ENCODE measurements at places on chromosomes 5 and 9. TPM values are rescaled to one million over a fixed set of nuclear protein-coding genes. Genes with fewer than 3 reads are reported as not detected.

DNA sequence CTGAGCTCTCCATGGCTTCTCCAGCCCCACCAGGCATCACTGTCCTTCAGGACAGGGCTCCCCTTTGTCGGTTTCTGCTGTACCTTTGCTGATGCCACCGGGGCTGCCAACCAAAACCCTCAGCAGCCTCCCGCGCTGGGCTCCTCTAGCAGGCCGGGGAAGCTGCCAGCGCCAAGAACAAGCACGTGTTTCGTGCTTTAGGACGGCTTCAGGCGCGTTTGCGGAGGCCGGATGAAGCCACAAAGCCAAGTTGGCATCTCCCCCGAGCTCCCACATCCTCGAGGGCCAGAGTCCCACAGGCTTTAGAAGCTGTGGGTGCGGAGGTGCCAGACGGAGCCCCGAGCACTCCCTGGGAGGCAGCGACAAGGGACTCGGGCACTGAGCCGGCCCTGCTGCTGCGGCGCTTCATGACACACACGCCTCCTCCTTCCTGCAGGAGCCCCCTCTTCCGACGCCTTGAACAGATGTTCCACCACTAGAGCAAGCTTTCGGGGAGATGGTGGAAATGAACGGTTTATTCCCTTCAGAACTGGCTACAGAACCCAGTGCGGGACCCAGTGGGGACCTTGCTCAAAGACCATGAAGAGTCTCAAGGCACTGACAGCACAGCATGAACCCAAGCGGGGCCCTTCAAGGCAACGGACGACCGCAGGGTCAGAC lies 36.7 kb downstream of the SARDH start:
- no peak overlapping the region for H3K27ac ChIP-seq
- H3K4me1 ChIP-seq: no peaks in the 10 kb centered on the region
- no peak overlapping the region for H3K4me3 ChIP-seq

The SV2C gene
- not detected for total RNA-seq

GRCh38 chr5:65800775-65801174 lies 78.8 kb downstream of the NLN start:
- H3K4me1 ChIP-seq: peaks cover 14% of the 10 kb centered on the region
- peaks cover 66% of the 10 kb centered on the region for H3K36me3 ChIP-seq
- DNase-seq: no peak

DNA sequence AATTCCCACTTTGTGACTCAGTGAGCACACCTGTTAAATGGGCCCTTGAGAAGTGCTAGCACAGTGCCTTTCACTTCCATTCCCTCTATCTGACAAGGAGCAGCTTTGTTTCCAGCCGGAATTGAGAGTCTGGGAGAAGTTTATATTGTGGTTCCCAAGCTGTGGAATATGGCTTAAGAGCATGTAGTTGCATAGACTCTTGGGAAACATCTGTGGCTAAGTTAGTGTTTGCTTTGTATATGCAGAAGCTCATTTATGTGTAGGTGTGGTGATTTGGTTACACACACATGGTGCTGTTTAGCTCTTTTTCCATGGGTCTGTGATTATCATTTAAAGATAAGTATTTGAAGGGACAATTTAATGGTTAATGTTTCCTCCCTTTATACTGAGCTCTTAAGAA lies 110.5 kb upstream of the HMHB1 start:
- no peak for DNase-seq
- no peak overlapping the region for H3K27ac ChIP-seq
- H3K4me1 ChIP-seq: peaks cover 2% of the 10 kb centered on the region
- no peaks in the 10 kb centered on the region for H3K27me3 ChIP-seq
- H3K36me3 ChIP-seq: no peaks in the 10 kb centered on the region

GRCh38 chr9:122948313-122948712 lies 7.5 kb downstream of the RABGAP1 start:
- peaks cover 3% of the 10 kb centered on the region for H3K36me3 ChIP-seq
- DNase-seq: no peak
- H3K27ac ChIP-seq: no peak overlapping the region
- no peaks in the 10 kb centered on the region for H3K27me3 ChIP-seq
- no peaks in the 10 kb centered on the region for H3K4me1 ChIP-seq
- no peak overlapping the region for H3K4me3 ChIP-seq

The ANKRD31 gene
- 0.14 TPM for total RNA-seq

The OBP2A gene
- not detected for total RNA-seq

DNA sequence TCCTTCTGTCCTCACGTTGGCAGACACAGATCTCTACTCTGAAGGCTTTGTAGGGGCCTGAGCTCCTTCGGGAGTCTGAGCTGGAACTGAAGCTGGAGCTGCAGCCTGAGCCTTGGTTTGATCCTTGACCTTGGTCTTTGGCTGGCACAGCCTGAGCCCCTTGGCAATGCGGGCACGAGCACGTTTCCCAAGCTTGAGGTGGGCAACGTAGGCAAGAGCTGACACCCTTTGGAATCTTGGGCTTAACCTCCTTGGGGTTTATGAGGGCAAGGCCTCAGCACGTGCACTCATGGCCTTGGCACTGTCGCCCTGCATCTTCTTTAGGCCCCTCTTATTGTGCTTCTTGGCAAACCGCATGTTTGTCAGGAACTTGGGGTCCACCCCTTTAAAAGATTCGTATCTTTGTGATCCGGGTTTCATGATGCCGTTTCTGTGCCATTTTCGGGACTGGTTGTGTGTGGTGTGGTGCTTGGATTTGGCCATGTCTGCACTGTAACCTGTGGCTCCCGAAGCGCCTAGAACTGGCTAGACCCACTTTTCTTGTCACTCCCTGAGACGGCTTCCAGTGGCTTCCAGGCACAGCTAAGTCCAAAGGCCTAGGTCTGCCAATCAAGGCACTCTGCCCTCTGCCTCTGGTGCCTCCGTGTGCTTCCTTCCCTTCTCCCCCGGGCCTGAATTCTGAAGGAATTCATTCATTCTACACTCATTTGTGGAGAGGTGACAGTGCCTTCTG lies 1.4 kb downstream of the SUSD1 start:
- no peak for DNase-seq
- H3K27me3 ChIP-seq: peaks cover 38% of the 10 kb centered on the region
- no peaks in the 10 kb centered on the region for H3K4me1 ChIP-seq
- no peaks in the 10 kb centered on the region for H3K36me3 ChIP-seq
- H3K4me3 ChIP-seq: no peak overlapping the region
- H3K27ac ChIP-seq: no peak overlapping the region

GRCh38 chr5:167759057-167759821 lies 532.2 kb upstream of the WWC1 start:
- H3K27ac ChIP-seq: no peak overlapping the region
- no peaks in the 10 kb centered on the region for H3K27me3 ChIP-seq
- no peak for DNase-seq
- H3K36me3 ChIP-seq: no peaks in the 10 kb centered on the region
- no peak overlapping the region for H3K4me3 ChIP-seq

The TAF11L5 gene
- not detected for total RNA-seq

GRCh38 chr9:95974389-95974788 lies 98.9 kb downstream of the ERCC6L2 start:
- H3K36me3 ChIP-seq: peaks cover 56% of the 10 kb centered on the region
- H3K27me3 ChIP-seq: no peaks in the 10 kb centered on the region
- DNase-seq: no peak
- H3K4me3 ChIP-seq: no peak overlapping the region

GRCh38 chr5:37554938-37555337 lies 175.8 kb downstream of the WDR70 start:
- no peak overlapping the region for H3K4me3 ChIP-seq
- H3K36me3 ChIP-seq: no peaks in the 10 kb centered on the region
- H3K27ac ChIP-seq: no peak overlapping the region
- no peaks in the 10 kb centered on the region for H3K27me3 ChIP-seq

DNA sequence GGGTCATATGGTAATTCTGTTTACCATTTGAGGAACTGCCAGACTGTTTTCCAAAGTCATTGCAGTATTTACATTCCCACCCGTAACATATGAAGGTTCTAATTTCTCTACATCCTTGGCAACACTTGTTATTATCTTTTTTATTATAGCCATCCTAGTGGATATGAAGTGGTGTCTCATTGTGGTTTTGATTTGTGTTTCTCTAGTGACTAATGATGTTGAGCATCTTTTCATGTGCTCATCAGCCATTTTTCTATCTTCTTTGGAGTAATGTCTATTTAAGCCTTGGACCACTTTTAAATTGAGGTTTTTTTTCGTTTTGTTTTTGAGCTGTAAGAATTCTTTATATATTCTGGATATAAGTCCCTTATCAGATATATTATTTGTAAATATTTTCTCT lies 132.8 kb upstream of the RUSC2 start:
- no peaks in the 10 kb centered on the region for H3K27me3 ChIP-seq
- no peak for DNase-seq
- H3K4me3 ChIP-seq: no peak overlapping the region

- H3K4me3 ChIP-seq: no peak overlapping the region
- H3K36me3 ChIP-seq: no peaks in the 10 kb centered on the region
Measured at GRCh38 chr9:70639853-70640814, 225.7 kb upstream of the KLF9 start.

The NTNG2 gene
- total RNA-seq: 1.3 TPM

DNA sequence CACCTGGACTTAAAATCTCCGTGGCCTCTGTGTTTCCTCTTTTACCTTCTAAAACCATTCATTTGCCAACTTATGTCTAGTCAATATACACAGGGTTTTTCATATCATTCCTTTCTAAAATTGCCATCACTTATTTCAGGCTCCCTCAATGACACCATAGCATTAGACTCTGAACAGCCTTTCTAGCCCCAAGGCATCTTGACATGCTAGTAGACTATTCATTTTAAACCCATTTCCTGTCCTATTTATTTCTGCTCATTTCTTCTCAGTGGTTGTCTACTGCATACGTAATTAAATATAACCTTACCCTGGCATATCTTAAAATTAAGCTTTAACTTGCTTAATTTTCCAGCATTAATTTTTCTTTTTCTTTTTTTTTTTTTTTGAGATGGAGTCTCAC lies 83.2 kb downstream of the PHAX start:
- H3K36me3 ChIP-seq: no peaks in the 10 kb centered on the region
- H3K4me1 ChIP-seq: peaks cover 9% of the 10 kb centered on the region
- no peak for DNase-seq
- H3K4me3 ChIP-seq: no peak overlapping the region
- no peak overlapping the region for H3K27ac ChIP-seq

The BTNL8 gene
- total RNA-seq: not detected

DNA sequence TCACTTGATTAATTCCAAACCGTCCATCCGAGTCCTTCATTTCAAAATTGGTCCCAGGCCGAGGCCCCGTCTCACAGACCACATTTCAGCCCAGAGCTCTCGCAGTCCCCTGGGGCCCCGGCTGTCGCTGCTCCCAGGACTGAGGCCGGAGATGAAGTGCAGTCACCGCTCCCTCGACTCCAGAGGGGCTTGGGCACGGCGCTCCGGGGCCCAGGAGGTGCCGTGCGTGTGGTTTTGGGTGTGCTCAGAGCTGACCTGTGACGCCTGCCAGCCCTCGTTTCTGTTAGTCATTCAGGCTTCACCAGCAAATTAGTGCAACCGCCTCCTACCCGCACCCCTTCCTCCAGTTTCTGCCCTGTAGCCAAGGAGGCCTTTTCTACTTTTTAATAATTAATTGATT lies 48.7 kb upstream of the PHYKPL start:
- no peaks in the 10 kb centered on the region for H3K36me3 ChIP-seq
- H3K4me3 ChIP-seq: no peak overlapping the region
- H3K4me1 ChIP-seq: no peaks in the 10 kb centered on the region

- no peaks in the 10 kb centered on the region for H3K27me3 ChIP-seq
- H3K4me1 ChIP-seq: no peaks in the 10 kb centered on the region
- H3K36me3 ChIP-seq: no peaks in the 10 kb centered on the region
- H3K4me3 ChIP-seq: no peak overlapping the region
Measured at GRCh38 chr9:134443174-134444037, 117.2 kb downstream of the RXRA start.

DNA sequence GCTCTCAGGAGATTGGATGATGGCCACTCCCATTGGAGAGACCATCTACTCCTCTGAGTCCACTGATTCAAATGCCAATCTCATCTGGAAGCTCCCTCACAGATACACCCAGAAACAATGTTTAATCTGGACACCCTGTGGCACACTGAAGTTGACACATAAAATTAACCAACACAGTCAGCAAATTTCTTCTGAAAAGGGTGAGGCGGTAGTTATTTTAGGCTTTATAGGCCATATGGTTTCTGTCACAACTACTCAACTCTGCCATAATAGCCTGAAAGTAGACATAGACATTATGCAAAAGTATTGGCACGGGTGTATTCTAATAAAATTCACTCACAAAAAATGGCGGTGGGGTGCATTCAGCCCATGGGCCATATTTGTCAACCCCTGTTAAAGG lies 244.5 kb upstream of the VLDLR start:
- H3K27ac ChIP-seq: no peak overlapping the region
- H3K27me3 ChIP-seq: no peaks in the 10 kb centered on the region
- no peaks in the 10 kb centered on the region for H3K36me3 ChIP-seq
- H3K4me3 ChIP-seq: no peak overlapping the region
